Esophagus squamous epithelium (tissue), 5 donors: ENCODE measurements at places on chromosomes 12 and 14. TPM values are rescaled to one million over a fixed set of nuclear protein-coding genes. Genes with fewer than 3 reads are reported as not detected.

DNA sequence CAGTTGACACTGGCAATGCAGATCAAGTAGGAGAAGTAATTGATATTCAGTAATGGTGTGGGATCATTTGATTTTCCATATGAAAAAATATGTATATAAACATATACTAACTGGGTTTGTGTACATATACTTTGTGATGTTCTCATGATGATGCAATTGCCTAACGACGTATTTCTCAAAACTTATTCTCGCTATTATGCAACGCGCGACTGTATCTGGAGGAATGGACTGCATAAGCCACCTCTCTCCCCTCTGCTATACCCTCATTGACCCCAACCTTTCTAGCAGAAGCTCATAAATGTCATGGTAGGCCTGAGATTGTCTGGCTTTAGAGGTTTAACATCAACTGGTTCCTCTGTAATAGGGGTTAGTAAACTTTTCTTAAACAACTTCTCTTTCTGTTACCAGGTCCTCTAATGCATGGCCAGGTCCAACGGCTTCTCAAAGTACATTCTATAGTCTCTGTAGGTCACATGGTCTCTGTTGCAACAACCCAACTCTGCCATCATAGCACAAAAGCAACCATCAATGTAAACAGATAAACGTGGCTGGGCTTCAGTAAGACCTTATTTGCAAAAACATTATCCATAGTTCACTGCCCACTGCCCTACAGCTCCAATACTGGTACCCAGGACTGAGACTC, 59.3 kb downstream of the FOXN3 start:
- DNase-seq, result no peak

DNA sequence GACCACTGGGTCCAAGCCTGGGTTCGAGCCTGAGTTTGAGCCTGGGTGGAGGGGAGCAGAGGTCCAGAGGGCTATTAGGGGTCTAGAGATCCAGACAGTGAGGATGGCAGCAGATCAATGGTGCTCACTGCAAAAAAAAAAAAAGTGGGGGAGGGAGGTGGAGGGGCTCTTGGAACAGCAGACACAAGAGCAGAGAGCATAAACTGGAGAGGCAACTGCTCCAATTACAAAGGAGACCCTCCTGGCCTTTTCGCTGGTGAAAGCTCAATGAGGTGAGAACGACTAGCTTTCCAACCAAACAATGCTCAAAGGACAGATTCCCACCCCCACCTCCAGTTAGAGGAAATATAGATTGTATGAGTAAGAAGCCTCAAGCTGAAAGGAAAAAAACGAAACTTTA, 124.2 kb upstream of the TSPAN8 start:
- DNase-seq, result no peak

GRCh38 chr14:94161981-94162380, 12.1 kb upstream of the PPP4R4 start:
- no peak for DNase-seq

DNA sequence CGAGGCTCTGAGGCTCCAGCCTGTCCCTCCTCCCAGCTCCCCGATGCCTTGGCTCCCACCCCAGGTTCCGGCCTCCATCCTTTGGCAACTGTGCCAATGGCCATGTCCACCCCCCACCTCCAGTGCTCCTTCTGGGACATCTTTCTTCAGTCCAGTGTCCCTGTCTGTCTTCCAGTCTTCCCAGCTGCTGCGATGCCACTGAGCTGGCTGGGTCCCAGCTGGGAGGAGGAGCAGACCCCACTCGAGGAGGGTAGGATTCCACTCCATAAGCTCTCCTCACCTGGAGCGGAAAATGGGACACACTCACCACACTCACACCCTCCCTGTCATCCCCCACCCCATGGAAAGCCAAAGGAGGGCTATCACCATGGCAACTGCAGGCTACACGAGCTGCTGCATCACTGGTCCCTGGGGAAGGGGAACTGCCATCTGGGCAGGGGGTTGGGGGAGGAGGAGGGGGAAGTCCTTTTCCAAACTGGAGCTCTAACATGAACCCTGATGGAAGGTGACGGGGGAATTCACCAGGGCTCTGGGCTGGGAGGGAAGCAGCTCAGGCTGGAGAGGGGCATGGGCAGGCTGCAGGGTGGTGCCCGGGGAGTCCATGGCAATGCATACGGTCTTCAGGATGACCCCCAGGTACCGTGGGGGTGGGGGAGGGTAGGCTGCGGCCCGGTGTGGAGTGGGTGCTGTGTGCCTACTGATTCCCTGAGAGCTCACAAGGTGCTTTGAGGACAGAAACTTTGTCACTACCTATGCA, 94.3 kb downstream of the LRRC74A start:
- DNase-seq, result no peak

GRCh38 chr14:67940486-67941455, 121.2 kb downstream of the RAD51B start:
- no peak for DNase-seq

- DNase-seq, result no peak
These were observed 1258.0 kb downstream of the FSCB start for GRCh38 chr14:43249116-43249515.

DNA sequence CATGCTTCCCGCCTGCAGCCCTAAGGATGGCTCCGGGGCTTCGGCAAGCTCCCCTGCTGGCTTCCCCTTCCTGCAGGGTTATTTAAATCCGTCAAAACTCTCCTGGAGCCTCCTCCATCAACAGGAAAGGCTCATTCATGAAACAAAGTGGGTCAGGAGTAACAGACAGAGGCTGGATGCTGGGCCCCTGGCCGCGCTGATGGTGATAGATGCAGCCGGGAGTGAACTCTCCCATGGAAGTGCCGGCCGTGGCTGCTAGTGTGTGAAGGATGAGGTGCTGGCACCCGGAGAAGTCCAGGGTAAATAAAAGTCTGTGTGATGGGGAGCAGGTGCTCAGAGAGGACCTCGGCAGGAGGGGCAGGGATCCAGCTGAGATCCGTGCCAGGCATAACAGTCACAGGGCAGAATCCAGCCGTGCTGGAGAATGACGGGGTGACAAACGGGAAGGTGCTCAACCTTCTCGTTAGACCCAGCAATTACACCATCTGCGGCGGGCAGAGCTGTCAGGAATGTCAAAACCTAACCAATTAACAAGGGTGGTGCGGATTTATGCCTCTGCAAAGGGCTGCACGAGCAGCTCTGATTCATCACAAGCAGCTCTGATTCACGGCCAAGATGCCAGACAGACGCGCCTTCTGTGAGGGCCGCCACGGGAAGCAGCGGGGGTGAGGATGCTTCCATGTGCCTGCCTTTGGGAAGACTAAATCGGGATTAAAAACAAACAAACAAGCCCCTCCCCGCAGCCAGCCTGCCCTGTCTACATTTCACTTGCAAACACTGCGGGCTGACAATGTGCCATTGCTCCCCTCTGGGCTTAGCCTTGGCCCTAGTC, 55.6 kb downstream of the SYNE3 start:
- DNase-seq, result no peak

DNA sequence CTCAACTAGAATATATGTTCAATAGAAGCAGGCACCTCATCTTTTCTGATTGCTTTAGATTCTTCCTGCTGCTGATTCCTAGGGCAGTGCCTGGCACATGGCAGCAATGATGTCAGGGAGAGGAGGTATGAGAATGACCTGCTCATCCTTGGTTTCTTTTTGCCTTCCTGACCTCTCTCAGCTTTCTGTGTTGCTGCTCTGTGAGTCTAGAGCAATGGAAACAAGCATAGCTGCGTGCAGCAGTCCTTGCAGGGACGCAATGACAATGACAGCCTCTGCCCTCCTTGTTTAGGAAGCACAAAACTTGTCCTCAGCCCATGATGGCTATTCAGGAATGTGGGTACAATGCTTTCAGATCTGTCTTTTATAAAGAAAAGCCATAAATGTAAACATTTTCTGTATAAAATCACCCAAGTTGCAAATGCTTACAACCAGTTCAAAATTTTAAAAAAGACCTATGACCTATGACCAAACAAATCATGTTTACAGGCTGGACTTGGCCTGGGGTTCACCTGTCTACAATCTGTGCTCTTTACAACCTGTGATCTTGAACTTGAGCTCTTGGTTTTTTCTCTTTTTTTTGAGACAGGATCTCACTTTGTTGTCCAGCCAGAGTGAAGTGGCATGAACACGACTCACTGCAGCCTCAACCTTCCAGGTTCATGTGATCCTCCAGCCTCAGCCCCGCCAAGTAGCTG, 549.4 kb upstream of the ATP2B1 start:
- no peak for DNase-seq

- no peak for DNase-seq
These were observed 236.1 kb downstream of the FSCB start for GRCh38 chr14:44271006-44271405.

- DNase-seq, result no peak
These were observed 124.2 kb downstream of the HMGA2 start for GRCh38 chr12:65948320-65949008.

GRCh38 chr12:92365333-92365732, 219.7 kb upstream of the BTG1 start:
- no peak for DNase-seq

- no peak for DNase-seq
These were observed 89.8 kb downstream of the B4GALNT3 start for GRCh38 chr12:549476-550082.

- DNase-seq, result no peak
These were observed 153.1 kb downstream of the ANO6 start for GRCh38 chr12:45368841-45369489.

DNA sequence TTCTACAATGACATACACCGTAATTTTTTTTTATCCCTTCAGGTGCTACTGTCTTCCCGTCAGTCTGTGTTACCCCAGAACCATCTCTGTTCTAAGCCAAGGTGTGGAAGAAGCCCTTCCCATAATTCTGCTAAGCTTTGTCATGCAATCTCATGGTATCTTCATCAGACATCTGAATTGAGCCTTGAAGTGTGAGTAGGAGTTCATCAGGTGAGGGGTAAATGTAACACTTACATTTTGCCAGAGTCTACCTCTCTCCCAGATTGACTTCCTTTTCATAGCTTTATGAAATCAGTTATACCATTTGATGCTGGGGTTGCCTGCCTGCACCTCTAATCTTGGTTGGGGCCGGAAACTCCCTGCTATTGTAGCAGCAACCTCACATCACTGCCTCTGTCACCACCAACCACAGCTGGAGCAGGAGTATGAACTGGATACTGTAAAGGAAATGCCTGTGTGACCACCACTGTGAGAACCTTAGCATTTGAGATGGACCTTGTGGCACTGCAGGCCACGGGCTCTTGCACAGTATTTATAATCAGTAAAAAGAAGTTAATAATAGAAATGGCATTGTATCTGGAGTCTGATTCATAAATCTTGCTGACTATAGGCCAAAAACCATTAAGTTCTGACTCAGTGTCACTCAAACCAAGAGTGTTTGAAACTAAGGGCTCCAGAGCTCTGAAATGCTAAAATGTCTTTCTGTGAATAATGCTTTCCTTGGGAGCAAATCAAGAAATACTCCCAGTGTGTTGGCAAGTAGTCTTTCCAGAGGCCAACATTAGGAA, 58.7 kb upstream of the STK38L start:
- DNase-seq, result no peak

DNA sequence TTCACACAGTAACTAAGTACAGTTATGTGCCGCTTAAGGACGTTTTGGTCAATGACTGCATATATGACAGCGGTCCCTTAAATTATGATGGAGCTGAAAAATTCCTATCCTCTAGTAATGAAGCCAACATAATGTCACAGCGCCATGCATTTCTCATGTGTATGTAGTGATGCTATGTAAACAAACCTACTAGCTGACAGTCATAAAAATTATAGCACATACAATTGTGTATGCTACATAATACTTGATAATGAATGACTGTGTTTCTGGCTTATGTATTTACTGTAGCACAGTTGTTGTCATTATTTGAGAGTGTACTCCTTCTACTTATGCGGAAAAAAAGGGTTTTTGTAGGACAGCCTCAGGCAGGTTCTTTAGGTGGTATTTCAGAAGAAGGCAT, 99.7 kb downstream of the DACT1 start:
- DNase-seq, result no peak

Gene GALC
- total RNA-seq, result 7.4 TPM

Gene EPYC
- total RNA-seq, result not detected

Gene KRT1
- total RNA-seq, result 43.7 TPM

Gene CSRP2
- 66.6 TPM for total RNA-seq

Gene ZCCHC8
- total RNA-seq, result 27.7 TPM

Gene TCL1B
- not detected for total RNA-seq

Gene CHPT1
- total RNA-seq, result 24.8 TPM

Gene KRT2
- 0.95 TPM for total RNA-seq

Gene BTG1
- total RNA-seq, result 18.3 TPM
